Astrocyte (in vitro differentiated cells and primary cell): ENCODE measurements at places on chromosomes 4 and X.

DNA sequence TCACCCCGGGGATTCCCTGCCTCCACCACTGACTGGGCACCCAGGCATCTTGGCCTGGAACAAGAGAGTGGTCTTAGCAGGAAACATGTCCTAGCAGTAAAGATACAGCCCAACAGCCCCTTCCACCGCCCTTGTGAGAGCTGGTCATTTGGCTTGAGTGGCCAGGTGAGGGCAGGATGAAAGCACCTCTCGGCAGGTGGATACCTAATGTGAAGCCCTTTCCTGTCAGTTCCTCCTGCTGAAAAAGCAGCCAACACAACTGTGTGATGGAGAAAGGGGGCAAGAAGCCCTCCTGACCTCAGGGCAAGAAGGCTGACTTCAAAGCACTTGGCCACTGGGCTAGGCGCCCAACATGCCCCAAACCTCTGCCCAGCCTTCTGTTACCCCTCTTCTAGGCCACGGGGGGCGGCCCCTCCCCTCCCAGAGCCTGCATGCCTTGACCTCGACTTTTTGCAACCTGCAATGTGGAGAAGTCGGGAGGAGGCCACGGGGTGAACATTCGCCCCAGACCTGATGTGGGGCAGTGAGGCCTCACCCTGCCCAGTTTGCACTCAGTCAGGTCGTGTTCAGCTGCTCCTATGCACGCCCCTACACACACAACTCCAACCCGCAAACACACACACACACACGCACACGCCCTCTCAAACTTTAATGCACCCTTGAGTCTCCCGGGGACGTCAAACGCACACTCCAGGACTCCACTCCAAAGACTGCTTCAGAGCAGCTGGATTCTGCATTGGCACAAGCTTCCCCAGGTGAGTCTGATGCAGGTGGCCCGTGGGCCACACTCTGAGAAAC is 1.1 kb downstream of the LGI2 start:
- no peak for DNase-seq

DNA sequence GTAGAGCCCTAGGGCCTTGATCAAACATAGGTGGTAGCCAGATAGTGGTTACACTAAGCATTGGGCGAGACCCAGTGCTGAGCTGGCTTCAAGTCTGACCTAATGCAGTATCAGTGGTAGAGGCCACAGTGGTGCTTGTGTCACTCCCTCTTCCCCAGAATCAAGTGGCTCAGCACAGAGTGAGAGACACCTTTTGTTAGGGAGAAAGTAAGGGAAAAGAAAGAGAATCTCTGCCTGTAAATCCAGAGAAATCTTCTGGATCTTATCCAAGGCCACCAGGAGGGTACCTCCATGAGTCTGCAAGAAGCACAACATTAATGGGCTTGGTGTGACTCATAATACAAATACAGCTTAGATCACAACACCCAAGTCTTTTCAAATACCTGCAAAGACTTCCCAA is 117.7 kb upstream of the SLC6A14 start:
- DNase-seq, result no peak

DNA sequence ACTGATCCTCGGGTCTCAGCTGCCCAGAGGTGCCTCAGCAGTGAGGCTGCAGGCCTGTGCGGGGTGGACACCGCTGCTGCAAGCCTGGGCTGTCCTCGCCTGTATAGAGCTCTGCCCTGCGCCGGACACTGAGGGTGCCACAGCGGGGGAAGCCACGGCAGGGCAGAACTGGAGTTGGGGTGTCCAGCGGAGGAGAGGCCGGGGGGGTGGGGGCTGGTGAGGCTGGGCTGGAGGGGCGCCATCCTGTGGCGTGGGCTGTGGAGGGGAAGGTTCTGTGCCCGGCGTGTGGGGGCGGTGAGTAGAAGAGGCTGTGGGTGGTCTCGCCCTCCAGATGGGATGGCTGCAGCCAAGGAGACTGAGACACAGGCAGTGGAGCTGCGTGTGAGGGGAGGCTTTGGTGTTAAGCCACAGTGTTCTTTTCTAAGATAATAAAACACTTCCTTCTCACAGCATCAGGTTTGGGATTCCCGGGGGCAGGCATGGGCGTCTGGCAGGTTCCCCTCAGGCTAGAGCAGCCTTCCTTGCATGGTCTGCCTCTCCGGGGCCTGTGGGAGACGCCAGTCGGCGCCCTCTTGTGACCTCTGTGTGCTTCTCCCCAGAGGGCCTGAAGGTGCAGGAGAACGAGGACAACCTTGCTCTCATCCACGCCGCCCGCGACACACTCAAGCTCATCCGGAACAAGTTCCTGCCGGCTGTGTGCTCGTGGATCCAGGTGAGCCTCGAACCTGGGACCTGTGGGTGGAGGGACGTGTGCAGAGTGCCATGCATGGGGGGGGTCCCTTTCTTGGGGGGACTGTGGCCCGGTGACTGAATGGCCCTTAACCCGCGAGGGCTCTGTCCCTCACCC is 7.4 kb downstream of the UVSSA start:
- no peak for DNase-seq

GRCh38 chr4:140236654-140237169 is 82.7 kb upstream of the MAML3 start:
- no peak for DNase-seq

DNA sequence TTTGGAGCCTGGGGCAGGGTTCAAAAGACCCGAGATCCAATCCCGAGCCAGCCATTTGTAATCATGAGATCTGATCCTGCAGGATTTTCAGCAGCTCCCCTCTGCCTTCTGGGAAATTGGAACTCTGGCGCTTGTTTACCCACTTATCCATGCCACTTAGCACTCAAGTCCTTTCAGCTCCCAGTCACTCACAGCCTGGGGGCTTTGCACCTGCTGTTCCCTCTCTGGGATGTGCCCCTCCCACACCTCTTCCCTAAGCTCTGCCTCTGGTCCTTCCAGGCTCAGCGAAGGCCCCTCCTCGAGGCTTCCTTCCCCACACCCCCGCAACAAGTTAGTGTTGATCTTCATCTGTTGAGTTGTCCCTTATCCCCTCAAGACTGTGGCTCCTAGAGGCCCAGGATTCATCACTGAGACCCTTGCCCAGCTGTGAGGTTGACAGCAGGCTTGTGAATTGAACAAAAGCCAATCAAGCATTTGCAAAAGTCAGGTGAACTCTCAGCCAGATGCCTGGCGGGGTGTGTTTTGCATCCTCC is 99.1 kb upstream of the AFAP1 start:
- DNase-seq, result no peak

DNA sequence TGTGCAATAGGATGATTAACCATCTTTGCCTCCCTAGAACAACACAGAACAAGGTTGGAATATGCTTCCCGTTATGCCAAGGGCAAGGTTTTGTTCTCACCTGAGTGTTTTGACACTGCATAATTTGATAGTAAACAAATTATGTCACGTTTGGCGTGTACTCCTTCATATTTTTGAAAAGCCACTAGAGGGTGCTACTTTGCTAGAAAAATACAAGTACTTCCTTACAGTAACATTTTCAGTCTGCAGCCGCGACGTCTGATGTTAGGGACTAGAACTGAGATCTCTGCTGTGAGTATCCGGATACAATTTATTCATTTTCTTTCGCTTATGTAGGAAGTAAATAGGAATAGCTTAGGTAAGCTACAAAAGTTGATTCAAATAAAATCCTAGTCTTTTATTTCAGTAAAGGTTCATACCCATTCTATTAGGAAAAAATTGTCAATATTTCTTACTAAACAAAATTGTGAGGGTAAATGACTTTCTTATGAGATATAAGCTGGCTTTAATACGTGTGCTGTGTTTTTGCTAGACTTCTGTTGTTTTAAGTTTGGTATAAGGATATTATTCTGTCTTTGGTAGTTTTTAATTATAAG is 181.1 kb upstream of the WDFY3 start:
- peak; percentile 35 for DNase-seq

- DNase-seq, result peak; percentile 12
Measured at GRCh38 chr4:143586080-143586479, 72.6 kb downstream of the SMARCA5 start.

GRCh38 chr4:185560316-185560715 is 25.0 kb upstream of the PDLIM3 start:
- DNase-seq, result no peak

DNA sequence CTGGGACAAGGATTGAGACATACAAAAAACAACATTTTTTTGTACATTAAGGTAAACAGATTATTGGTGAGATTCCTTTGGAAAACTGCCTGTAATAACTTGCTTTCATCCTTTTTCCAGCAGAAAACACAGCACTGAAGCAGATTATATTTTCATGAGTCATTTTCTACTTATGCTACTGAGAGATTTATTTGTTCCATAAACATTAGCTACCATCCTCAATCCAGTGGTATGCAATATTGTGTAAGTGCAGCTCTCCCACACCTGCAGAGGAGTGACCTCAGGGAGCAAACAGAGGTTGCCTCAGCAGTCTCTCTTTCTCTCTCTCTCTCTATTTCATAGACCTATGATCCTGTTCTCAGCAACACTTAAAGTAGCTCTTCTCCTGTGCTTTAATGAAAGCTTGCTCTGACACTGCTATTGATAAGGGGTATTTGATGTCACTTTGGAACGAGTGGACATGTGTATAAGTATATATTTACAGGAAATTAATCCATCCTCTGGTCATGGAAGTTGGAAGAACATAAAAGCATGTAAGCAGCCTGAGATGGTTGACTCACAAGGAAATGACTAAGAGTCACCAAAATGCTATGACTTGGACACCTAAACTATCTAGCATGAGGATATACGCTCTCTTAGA is 163.7 kb upstream of the SPANXC start:
- peak; percentile 80 for DNase-seq

- no peak for DNase-seq
Measured at GRCh38 chr4:85913931-85914694, 439.2 kb downstream of the ARHGAP24 start.

DNA sequence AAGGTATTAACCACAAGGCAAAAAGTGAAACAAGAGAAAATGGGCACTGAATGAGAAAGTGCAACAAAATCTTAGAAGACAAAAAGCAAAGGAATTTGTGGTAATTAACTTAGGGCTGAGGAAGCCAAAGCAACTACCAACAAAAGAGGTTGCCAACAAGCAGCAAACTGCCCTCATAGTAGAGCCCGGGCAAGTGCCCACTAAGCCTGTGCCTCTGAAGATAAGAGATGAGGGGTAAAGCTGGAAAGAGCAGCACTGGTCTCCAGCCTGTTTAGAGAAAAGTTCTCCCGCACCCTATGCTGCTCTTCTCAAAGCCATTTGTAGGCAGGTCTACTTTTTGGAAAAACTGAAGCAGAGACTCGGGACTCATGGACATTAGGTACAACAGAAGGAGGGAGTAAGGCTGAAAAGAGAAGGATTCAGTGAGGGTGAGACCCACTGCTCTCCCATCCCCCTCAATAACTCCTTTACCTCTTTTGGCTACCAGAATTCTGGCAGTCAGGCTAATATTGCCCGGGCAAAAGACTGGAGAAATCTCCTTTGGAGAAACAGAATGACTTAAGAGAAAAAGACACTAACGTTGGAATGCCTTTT is 29.6 kb upstream of the KCNE5 start:
- no peak for DNase-seq

GRCh38 chrX:20372533-20372932 is 105.8 kb upstream of the RPS6KA3 start:
- peak; percentile 38 for DNase-seq

GRCh38 chrX:10360116-10360515 is 203.3 kb downstream of the CLCN4 start:
- DNase-seq, result peak; percentile 18

GRCh38 chr4:38669208-38669607 is 5.2 kb downstream of the KLF3 start:
- peak; percentile 45 for DNase-seq
